Spinal cord (tissue), 10 donors: ENCODE measurements at places on chromosomes 1 and 21. TPM values are rescaled to one million over a fixed set of nuclear protein-coding genes. Genes with fewer than 3 reads are reported as not detected.

GRCh38 chr1:221328371-221328770 is 413.5 kb downstream of the DUSP10 start:
- no peak for DNase-seq

- no peak for DNase-seq
Measured at GRCh38 chr1:157319567-157319966, 181.4 kb upstream of the ETV3 start.

GRCh38 chr1:51070011-51070410 is 32.0 kb upstream of the C1orf185 start:
- DNase-seq: no peak

DNA sequence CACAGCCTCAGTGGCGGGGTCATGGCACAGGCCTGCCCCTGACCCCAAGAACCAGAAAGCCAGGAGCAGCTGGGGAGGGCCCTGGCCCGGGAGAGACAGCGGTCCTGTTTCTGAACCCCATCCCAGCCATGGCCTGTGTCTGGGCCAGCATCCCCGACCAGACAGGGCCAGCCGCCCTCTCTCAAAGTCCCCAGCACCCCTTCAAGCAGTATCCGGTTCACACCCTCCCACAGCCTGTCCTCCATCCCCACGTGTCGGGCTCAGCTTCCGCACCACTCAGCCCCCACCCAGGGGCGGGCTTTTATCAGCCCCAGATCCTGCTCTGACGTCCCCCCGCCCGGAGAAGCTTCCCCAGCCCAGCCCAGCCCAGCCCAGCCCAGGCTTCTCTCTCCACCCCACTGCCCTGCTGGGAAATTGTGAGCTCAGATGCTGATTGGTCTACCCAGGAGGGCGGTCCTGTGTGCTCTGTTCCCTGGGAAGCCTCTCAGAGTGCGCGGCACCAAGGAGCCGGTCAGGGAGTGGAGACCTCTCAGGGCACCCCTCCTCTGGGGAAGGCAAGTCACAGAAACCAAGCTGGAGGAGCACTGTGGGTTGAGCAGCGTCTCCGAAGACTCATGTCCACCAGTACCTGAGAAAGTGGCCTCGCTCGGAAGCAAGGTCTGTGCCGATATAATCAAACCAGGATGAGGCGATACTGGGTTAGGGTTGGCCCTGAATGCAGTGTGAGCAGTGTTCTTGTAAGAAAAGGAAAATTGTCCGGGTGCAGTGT is 4.7 kb upstream of the FAAP20 start:
- no peak for DNase-seq

- DNase-seq: no peak
Measured at GRCh38 chr1:25001125-25001915, 71.2 kb upstream of the RUNX3 start.

- no peak for DNase-seq
Measured at GRCh38 chr1:85411567-85412305, 53.2 kb downstream of the DDAH1 start.

- no peak for DNase-seq
Measured at GRCh38 chr1:31063631-31064030, 1.9 kb downstream of the PUM1 start.

NLRP3 gene
- 2.5 TPM for total RNA-seq

GRCh38 chr1:176802316-176802715 is 339.3 kb downstream of the PAPPA2 start:
- no peak for DNase-seq

DNA sequence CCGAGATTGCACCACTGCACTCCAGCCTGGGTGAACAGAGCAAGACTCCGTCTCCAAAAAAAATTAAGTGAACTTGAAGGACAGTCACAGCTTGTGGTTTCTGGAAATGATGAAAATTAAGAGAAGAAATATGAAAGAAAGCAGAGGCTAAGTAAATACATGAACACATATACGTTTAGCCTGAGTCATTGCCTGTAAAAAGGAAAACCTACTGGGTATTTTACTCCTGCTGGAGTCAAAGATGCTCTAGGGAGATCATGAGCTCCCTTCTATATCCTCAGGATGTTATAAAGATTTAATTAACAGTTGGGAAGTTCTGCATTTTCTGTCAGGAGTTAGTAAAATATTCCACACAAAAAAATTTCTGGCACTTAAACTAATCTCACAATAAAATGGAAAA is 43.5 kb upstream of the TTC39A start:
- DNase-seq: no peak

- no peak for DNase-seq
Measured at GRCh38 chr1:56169856-56170255, 409.5 kb downstream of the PLPP3 start.

GRCh38 chr1:179126338-179127060 is 44.6 kb downstream of the TOR3A start:
- peak; percentile 23 for DNase-seq

DONSON gene
- total RNA-seq: 28.0 TPM

CFAP141 gene
- 0.66 TPM for total RNA-seq

COL9A2 gene
- total RNA-seq: 38.9 TPM

SYPL2 gene
- 0.10 TPM for total RNA-seq

- DNase-seq: no peak
Measured at GRCh38 chr1:100512803-100513352, 25.1 kb upstream of the GPR88 start.

GRCh38 chr1:147211577-147211976 is 13.6 kb downstream of the FMO5 start:
- no peak for DNase-seq

DNA sequence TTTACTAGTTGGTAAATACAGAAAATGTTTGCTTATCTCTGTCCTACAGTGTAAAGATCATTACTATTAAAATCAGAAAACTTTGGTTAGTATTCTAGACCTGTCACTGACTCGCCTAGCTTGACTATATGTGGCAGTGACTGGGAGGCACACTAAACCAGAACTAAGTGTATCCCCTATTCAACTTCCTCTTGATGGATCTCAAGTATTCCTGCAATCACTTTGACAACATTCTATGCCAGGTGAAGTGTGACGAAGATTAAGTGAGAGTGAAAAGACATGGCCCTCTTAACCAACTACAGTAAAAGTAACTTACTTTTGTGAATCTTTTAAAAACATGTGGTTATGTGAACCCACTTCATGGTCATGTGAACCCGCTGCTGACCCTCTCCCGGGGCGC is 223.0 kb upstream of the ADAMTS5 start:
- DNase-seq: no peak

DDR2 gene
- total RNA-seq: 96.3 TPM

TRNP1 gene
- 9.3 TPM for total RNA-seq

GRCh38 chr1:170893655-170894297 is 41.6 kb upstream of the MROH9 start:
- peak; percentile 30 for DNase-seq

PTCH2 gene
- total RNA-seq: 1.5 TPM

FAM177B gene
- 0.66 TPM for total RNA-seq

GRCh38 chr1:100246738-100247137 is 2.9 kb downstream of the DBT start:
- no peak for DNase-seq

GRCh38 chr1:189970331-189971230 is 507.1 kb downstream of the BRINP3 start:
- no peak for DNase-seq

DNA sequence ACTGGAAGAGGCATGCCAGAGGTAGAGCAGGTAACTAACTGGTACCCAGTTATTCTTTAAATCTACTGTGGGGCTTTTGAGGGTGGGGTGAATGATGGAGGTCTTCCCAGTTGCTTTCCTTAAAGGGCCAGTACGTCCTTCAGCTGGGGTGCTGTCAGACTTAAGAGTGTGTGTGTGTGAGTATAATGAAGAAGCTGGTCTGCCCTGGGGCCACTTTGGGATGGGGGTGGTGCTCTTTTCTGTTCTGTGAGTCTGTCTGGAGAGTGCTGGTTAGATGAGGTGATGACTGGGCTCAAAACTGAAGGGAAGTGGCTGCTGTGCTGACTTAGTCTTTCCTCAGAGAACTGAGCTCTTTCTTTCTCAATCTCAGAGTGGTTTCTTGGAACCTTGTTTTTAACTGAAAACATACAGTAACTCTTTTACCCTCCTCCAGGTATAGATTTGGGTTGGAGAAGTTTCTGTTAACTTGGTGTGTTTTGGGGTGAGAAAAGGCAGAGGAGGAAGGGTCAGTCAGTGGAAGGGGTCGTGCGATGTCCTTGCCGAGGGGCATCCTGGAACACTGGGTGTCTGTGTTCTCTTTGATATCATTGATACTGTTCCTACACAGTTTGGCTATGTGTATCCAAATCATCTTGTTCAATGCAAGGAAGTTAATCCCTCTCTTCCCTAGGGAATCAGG is 746 bp downstream of the MACF1 start:
- DNase-seq: no peak

CAMSAP2 gene
- 133 TPM for total RNA-seq

DNA sequence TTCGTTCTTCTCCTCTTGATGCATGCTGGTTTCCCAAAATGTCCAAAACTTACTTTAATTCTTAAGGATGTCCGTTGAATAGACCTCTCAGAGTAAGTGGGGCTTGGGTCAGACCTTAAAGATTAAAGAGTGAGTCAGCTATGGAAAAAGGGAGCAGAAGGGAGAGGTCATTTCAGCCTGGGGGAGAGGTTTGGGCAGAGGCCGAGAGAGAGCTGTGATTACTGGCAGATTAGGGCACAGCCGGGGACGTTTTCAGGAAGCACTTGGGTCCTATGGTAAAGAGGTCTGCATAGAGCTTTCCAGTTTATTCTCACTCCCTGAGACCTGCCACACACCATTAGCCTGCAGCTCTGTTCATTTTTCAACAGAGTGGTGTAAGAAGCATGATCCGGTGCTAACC is 14.0 kb upstream of the ST3GAL3 start:
- no peak for DNase-seq

GRCh38 chr1:153526132-153526543 is 9.7 kb downstream of the S100A6 start:
- DNase-seq: no peak

GRCh38 chr1:171292799-171293198 is 21.2 kb upstream of the FMO4 start:
- DNase-seq: no peak

PPIAL4G gene
- 0.22 TPM for total RNA-seq

DNA sequence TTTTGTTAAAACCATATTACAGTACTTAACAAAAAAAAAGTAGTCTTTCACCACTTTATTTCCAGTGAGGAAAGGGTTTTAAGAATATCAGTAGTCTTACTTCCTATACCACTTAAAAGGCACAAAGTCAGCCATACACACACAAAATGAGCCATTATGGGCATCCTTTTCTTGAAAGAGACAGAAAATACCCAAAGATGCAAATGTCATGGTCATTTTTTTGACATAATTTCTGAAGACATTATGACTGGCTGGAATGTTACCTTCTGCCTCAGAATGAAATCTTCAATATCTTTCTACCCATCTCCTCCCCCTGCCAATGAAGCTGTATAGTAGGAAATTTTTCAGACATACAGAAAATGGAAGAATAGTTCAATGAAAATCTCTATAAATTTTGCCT is 237.7 kb downstream of the SLC45A1 start:
- no peak for DNase-seq

PCP4L1 gene
- total RNA-seq: 81.2 TPM

GRCh38 chr1:117173691-117174090 is 37.0 kb downstream of the VTCN1 start:
- no peak for DNase-seq

- DNase-seq: no peak
Measured at GRCh38 chr1:179591253-179591591, 410 bp upstream of the TDRD5 start.

OR2T35 gene
- not detected for total RNA-seq

ARTN gene
- not detected for total RNA-seq

- no peak for DNase-seq
Measured at GRCh38 chr1:97906567-97907241, 14.1 kb downstream of the DPYD start.

SMCP gene
- not detected for total RNA-seq

GRCh38 chr21:26614251-26614650 is 41.2 kb upstream of the CYYR1 start:
- DNase-seq: no peak

DNA sequence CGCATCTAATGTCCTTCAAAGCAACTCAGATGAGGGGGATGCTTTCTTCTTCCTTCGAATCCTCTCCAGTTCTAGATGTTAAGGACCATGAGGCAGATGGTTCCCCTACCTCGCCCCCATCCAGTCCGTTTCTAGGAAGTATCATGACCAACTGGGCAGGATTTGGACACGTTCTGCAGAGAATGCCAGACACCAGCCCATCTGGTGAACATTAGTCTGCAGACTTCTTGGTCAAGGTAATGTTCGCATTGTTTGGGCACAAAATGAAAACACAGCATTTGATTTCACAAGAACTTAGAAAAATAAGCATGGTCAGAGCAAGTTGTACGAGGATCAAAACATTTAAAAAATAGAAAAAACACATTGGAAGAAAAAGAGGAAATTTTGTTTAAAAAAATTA is 25.4 kb upstream of the ADARB1 start:
- DNase-seq: no peak

GRCh38 chr21:38082936-38083485 is 166.8 kb upstream of the KCNJ6 start:
- no peak for DNase-seq

DNA sequence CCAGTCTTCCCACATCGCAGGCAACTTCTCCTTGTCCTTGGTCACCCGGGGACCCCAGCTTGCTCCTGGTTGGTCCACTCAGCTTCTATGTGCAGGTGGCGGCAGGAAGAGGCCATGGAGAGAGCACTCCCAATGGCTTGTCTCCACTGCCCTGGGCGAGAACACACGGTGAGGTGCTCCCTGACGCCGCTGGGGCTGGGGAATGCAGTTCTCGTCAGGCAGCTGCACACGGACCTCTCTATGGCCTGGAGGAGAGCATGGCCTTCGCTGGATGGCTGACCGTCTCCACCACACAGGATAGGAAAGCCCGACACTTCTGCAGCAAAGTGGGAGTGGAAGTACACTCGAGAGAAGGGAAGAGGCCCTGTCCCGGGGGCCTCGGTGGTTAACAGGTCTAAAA is 11.8 kb downstream of the C1orf174 start:
- DNase-seq: no peak

DNA sequence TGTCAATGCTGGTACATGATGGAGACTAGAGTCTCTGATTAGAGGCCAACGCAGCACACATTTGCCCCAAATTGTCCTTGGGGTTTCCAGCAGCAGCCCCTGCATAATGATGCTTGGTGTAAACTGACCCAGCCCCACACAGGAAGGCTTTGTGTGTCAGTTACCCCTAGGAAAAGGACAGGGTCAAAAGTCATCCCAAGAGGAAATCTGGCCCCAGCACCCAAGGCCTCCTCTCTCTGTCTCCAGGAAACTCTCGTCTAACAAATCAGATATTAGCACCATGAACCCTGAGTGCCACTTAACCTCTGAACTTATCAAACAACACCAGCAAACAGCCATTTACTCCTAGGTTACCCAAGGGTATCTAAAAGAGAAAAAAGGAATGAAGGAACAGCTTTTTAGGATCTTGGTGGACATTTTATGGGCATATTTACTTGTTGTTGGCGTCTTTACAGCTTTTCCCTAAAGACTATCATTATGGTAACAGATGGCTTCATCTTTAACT is 84.5 kb downstream of the PSMG1 start:
- no peak for DNase-seq

DNA sequence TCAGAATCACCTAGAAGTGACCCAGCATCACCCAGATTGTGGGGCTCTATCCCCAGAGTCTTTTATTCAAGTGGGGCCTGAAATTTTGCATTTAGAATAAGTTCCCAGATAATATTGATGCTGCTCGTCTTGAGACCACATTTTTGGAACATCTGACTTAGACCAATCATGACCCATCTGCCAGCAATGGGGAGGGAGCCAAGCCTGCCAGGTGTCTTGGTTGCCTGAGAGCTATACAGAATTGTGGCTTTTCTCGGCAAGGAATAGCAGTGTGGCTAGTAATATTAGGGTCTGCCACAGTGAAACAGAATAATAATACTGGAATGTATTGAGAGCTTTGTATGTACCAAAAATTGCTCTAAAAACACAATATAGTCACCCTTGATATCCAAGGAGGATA is 31.1 kb upstream of the RGS8 start:
- no peak for DNase-seq
